Psoas muscle (tissue), 8 donors: ENCODE measurements at places on chromosomes 13 and 19. TPM values are rescaled to one million over a fixed set of nuclear protein-coding genes. Genes with fewer than 3 reads are reported as not detected.

GRCh38 chr19:9073806-9074205, 13.1 kb upstream of the OR1M1 start:
- DNase-seq, result no peak

SBSN gene
- polyA plus RNA-seq, result not detected

HPN gene
- polyA plus RNA-seq, result 1.6 TPM

DNA sequence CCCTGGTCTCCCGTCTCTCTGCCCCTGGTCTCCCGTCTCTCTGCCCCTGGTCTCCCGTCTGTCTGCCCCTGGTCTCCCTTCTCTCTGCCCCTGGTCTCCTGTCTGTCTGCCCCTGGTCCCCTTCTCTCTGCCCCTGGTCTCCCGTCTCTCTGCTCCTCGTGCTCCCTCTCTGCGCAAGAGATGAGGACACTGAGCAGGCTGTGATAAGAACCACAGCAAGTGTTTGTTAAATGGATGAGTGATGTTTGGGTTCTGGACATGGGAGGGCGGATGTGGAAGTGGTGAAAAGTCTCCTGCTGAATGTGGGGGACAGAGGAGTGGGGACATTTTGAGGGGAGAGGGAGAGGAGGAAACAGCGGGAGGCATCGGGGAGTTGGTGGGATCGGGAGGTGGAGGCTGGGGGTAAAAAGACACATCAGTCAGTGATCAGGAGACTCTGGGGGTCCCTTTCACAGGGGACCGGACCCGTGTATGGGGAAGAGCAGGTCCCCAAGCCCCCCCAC, 8.0 kb downstream of the NPAS1 start:
- no peak for DNase-seq

C1QTNF9 gene
- polyA plus RNA-seq, result 1.8 TPM

DNA sequence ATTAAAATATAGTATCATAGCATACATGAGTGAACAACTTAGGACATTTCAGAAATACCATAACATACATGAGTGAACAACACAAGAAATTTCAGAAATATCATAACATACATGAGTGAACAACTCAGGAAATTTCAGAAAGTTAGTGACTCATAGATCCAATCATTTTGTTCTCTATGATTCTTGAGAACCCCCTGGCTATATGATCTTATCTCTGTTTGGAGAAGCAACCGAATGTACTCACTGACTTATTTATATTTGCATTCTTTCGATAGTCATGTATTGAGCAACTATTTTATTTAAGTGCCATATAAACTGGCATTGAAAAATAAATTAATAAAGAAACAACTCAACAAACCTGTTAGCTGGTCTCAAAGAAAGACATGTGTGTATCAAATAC, 251.1 kb downstream of the EFNB2 start:
- DNase-seq, result no peak

DNA sequence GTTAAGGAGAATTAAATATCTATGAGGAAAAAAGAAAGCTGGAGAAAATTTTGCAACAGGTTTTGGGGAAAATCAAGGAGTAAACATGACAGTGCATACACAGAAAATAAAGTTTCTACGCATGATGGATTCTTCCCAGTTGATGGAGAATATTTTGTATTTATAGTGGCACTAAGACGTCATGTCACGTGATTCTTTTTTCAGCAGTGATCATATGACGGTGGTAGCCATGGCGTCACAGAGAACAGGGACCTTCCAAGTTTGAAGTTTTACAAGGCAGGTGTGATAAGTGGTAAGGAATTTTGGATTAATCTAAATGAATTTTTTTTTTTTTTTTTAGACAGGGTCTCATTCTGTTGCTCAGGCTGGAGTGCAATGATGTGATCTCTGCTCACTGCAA, 8.5 kb downstream of the MBD3L1 start:
- DNase-seq, result no peak

DNA sequence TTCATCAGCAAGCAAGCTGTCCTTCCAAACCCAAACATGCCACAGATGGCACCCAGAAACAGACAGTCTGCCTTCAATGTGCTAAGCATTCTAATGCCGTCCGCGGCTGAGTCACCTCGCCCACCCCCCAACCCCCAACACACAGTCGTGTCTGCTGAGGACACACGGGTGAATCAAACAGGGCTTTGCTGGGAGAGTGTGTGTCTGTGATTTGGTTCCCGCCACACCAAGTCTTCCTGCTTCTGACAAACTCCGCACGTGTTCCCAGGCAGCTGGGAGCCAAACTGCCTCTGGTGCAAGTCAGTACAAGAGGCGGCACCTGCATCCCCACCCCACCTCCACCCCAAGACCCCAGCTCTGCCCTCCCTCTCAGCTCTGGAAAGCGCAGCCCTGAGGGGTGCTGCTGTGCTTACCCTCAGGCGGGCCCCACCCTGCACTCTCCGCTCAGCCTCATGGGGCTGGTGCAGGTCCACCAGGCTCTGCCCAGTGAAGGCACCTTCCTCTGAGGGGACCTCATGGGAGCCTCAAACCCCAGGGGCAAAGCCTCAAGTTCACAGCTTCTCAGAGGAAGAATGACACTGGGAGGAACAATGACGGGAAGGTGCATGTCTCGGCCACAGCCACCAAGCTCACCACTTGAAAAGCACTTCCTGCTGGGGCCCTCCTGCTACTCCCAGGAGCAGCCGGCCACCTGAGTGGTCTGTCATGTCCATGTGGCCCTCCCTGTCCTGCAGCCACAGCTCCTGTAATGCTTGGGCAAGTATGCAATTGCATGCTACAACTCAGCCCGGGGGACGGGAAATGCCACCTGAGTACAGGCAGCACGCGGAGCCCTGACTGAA, 15.0 kb upstream of the SLC35E1 start:
- DNase-seq, result no peak

DNA sequence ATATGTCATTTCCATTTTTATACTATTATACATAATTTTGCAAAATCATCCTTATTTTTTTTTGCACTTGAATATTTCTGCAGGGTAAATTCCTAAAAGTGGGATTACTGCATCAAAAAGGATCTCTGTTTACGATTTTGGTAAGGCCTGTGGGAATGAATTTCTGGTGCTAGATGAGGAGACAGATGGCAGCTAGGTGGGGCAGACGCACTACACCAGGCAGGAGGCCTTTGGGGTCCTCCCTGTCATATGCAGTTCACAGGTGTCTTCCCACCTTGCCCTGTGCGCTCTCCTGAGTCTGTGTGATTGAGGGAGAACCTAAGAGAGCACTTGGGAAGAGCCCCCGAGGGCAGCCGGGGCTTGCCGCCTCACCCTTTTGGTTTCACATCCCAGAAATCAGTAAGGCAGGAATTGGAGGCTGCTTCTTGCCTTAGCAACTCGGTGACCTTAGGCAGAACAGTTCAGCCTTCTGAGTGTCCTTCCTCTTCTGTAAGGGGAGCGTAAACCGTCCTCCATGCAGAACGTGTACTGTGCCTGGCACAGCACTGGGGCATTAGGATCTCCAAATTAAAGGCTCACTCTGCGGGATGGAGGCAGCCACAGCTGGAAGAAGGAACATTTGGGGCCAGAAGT, 13.4 kb upstream of the GJB2 start:
- no peak for DNase-seq

DNA sequence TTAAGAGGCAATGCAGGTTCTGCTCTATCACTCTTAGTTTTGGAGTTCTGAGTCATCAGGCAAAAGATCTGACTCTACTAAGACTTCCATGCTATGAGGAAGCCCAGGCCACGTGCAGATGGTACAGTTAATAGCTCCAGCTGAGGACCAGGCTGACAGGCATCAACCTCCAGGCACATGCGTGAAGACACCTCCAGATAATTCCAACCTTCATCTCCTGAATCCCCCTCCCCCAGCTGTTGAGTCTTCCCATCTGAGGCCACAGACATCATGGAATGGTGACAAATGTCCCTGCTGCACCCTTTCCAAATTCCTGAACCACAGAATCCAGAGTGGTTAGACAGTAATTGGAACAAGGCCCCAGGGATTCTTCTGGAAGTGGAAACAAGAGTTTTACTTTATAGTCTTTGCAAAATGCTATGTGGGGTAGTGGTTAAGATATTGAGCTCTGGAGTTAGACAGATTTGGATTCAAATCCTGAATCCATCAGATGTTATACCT, 183.8 kb downstream of the KLF5 start:
- DNase-seq, result no peak

DAND5 gene
- not detected for polyA plus RNA-seq

RAB3A gene
- polyA plus RNA-seq, result 0.44 TPM

RTBDN gene
- polyA plus RNA-seq, result not detected

LYPD4 gene
- polyA plus RNA-seq, result not detected

CCL25 gene
- not detected for polyA plus RNA-seq

PCDH17 gene
- polyA plus RNA-seq, result 0.18 TPM

- no peak for DNase-seq
Measured at GRCh38 chr13:67147342-67148133, 82.6 kb downstream of the PCDH9 start.
